Activated CD4-positive, alpha-beta T cell treated with anti-CD3 and anti-CD28 coated beads, Interleukin-2, amount 10 ng/mL, durations not matched to agents 7 days and 5 days (primary cell): ENCODE measurements at places on chromosomes 12 and 14. TPM values are rescaled to one million over a fixed set of nuclear protein-coding genes. Genes with fewer than 3 reads are reported as not detected.

GRCh38 chr12:87246726-87247125 is 782.5 kb downstream of the C12orf50 start:
- no peak for DNase-seq

DNA sequence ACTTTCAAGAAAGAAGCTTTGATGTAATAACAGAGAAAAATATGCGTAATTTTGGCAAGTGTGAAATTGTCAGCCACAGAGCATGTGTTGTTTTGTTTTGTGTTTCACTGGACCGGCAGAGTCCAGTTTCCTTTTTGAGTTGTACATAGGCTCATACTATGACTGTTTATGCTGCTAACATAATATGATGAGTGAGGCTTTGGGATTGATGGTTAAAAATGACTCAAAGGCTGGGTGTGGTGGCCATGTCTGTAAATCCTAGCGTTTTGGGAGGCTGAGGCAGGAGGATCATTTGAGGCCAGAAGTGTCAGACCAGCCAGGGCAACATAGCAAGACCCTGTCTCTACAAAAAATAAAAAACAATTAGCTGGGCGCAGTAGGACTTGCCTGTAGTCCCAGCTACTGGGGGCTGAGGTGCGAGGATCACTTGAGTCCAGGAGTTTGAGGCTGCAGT is 487.9 kb downstream of the PCNX1 start:
- DNase-seq: no peak

- DNase-seq: peak; percentile 79
These were observed at the start of gene ACIN1 for GRCh38 chr14:23094666-23095195. Gene ACIN1 (minus strand): TSS chr14:23095136. CDS start chr14:23095112, 24 bp downstream.

DNA sequence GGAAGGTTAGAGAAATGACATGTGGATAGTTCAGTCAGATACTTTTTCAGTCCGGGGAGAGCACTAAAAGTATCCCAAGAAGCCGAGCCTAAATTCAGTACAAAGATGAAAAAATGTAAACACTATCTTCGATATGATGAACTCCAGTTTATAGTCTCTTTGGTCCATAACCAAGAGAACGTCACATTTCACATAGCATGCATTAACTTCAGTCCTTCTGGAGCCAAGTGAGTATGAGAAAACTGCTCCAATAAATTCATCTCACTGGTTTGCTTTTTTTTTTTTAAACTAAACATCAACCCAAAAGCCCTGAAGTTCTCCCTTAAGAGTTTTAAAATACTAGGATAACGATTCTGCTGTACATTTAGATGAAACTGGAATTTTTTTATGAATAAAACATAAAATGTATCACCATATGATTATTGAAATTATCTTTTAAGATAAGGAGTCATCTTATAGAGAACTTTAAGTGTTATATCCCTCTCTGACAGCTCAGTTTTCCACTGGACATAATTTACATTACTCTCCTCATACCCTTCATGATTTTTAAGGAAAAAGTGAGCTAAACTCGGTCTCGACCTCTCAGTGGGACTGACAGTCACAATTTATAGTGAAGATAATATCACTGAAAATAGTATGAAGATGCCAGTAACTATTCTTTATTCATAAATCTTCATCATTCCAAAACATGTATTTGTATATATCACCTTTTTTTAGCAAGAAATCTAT is 841.5 kb upstream of the FLRT2 start:
- DNase-seq: no peak

DNA sequence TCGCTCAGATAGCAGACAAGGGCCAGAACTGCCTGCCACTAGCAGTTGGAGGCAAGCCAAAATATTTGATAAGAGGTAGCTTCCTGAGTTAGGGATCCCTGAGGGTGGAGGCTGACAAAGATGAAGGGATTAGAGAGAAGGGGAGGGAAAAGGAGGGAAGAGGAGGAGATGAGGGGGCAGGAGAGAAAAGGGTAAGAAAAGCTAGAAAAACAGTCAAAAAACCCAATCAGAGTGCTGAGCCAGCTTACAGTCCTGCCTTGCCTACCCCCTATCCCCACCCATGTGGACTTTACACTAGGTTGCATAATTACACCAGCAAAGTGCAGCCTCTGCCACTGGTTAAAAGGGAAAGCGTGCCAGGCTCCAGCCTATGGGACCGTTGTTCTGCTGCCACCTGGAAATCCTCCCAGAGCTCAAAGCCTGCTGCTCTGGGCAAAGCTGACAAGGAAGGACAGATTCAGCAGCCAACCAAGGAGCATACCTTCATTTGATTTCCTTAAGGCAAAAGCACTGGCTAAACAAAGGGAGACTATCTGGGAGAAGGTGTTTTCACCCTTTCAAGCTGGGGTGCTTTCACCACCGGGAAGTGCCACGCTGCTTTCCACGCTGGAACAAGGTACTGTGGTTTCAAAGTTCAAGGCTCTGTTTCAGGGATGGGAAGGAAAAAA is 3.8 kb upstream of the NUMB start:
- DNase-seq: no peak

DNA sequence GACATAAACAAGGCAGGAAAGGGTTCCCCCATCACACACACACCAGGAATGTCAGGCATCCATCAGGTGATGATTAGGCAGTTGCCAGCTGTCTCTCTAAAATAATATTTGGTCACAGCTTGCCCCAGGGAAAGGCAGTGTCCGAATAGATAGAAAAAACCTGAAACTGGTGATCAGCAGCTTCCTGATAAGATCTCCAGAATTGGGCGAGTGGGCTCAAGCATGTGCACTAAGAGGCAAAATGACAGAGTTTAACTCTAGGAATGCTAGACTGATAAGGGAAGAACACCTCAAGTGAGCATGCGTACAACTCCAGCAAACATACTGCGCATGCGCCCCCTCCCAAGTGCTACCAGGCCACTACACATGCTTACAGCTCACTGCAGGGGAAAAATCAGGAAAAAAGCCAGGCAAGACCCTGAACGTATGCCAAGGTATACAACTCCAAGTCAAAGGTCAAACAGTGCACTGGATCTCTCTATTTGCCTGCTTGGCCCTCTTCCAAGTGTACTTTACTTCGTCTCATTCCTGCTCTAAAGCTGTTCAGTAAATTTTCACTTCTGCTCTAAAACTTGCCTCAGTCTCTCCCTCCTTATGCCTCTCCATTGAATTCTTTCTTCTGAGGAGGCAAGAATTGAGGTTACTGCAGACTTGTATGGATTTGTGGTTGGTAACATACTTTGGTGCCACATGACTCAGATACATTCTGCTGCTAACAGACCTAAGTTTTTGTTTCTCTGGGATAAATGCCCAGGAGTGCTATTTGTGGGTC is 73.5 kb upstream of the VASH1 start:
- DNase-seq: no peak

DNA sequence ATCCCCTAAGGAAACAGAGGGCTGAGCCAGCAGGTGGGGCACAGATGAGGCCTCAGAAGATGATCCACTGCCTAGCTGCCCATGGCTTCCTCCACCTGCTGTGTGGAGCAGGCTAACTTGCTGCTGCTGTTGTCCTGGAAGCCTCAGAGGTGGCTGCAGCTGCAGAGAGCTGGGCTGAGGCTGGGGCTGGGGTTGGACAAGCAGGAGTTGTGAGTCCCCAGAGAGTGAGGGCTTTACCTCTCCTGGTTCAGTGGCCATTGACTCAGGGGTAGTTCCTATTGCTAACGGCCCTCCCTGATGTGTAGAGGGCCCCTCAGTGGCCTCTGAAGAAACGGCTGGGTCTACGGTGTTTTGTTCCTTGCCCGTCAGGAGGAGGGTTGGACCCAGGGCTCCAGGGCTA is 13.7 kb upstream of the PRKAG1 start:
- no peak for DNase-seq

- DNase-seq: no peak
These were observed 180.1 kb downstream of the C12orf50 start for GRCh38 chr12:87849074-87849473.

- DNase-seq: no peak
These were observed 103.3 kb upstream of the TRHDE start for GRCh38 chr12:72168851-72169250.

- no peak for DNase-seq
These were observed 1.1 kb downstream of the CCDC85C start for GRCh38 chr14:99602788-99603415.

- no peak for DNase-seq
These were observed 8.9 kb downstream of the CORO1C start for GRCh38 chr12:108722463-108722862.

DNA sequence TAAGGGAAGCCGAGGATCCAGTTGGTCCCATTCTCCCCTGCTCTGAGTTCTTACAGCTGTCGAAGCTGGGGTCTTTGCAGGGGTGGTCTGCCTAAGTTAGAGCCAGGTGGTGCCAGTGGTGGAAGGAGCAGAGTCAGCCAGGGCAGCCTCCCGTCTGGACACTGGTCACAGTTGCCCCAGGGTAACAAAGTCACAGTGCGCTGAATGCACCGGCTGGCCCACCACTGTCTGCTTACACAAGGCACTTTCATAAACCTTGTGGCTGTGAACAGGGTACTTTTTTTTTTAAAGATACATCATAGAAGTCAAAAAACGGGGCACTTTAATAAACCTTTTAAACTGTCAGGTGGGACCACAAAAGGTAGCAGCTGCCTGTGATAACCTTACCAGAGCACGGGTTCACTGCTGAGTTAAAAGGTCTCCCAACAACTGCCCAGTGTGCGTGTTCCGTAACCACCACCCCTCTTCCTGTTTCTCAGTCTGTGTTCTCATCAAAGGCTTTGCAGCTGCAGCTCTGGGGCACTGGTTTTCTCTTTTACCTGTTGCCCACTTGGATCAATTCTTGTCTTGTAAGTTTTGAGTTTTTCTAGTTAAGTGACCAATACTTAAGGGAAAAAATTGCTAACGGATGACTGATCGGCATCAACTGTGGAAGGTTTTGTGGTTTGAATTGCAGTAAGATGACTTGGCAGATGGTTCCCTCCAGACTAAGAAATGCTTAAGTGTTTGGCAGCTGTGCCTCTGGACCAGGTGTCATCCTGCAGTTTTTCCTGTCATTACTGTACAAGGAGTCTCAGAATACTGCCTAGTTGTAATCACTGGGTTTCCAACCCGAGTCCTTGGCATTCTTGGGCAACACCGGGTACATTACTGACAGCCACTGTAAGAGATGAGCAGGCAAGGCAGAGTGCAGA is 55.9 kb downstream of the DYNC1H1 start:
- DNase-seq: peak; percentile 77

DNA sequence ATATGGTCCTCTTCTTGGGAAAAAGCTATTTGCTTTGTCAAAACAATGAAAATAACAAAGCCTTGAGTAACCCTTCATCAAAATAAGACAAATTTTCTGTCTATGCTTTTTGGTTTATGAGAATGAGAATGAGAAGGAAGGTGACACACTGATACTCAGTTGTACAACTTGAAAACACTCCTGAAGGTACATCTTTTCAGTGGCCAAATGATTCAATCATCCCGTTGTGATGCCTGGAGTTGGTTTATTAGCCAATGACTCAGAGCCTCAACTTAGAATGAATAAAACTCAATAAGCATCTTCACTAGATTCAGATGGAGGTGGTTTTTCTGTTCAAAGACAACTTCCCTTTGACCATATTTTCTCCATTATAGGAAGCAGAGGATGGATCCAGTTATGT is 7.8 kb upstream of the CALM1 start:
- DNase-seq: no peak

- DNase-seq: no peak
These were observed 5.2 kb upstream of the SLCO1A2 start for GRCh38 chr12:21339921-21340320.

OR4K14 gene
- not detected for total RNA-seq

PYGL gene
- not detected for total RNA-seq

NR1H4 gene
- total RNA-seq: not detected

SYCP3 gene
- total RNA-seq: 0.35 TPM

PIWIL1 gene
- total RNA-seq: not detected

CSRP2 gene
- 0.22 TPM for total RNA-seq

AQP6 gene
- total RNA-seq: not detected

KITLG gene
- total RNA-seq: not detected

KLRC1 gene
- total RNA-seq: not detected
